ENCODE measurements at places on chromosomes 16 and 17.

- DNase-seq, result peak; percentile 95
These were observed 64.1 kb upstream of the SREBF1 start for GRCh38 chr17:17900615-17901520.

DNA sequence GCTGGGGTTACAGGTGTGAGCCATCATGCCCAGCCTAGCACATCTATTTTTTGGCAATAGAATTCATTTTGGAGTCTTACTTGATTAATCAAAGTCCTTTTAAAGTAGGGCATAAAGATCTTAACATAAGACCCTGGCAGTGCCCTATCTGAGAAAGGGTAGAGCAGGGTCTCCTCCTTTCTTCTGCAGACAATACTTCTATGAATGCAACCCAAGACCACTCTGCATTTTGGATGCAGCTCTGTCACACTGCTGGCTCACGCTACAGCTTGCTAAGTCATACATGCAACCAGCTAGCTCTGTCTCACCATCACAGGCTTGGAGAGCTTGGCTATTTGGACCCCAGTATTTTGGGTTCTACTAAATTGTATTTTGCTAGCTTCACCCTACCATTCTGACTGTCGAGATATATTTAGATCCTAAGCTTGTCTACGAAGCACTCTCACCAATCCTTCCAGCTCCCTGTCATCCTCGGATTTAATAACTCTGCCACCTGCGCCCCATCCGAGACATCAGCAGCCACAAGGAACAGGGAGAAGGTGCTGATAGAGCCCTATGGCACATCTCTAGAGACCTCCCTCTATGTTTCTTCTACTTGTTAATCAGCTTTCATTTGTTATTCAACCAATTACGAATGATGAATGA, 45.1 kb downstream of the RBFOX3 start:
- no peak for DNase-seq

DNA sequence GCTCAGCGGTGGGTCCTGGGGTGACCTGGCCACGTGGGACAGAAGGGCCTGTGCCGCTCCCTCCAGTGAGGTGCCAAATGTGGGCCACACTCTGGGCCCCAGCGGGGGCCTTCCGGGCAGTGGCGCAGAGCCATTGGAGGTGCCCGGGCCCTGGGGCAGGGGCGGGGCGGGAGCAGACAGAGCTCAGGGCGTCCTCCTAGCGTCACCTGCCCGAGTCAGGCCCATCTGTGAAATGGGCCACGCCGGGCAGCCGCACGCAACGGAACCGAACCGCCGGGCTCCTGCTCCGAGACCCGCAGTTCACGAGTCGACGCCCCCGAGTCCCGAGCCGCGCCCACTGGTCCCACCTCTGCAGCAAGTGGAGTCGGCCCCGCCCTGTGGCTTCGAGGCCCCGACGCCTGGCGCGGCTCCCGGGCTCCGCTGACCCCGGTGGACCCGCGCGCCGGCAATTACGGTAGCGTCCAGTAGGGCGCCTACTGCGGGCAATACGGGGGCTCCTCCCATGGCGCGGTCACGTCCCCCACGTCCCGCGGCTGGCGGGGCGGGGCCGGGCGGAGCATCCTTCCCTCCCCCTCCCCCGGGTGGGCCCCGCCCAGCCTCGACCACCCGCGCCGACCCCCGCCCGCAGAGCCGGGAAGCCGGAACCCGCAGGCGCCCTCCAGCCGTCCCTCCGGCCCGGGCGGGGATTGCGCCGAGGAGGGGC, 1.9 kb downstream of the SLC16A3 start:
- peak; percentile 90 for DNase-seq

DNA sequence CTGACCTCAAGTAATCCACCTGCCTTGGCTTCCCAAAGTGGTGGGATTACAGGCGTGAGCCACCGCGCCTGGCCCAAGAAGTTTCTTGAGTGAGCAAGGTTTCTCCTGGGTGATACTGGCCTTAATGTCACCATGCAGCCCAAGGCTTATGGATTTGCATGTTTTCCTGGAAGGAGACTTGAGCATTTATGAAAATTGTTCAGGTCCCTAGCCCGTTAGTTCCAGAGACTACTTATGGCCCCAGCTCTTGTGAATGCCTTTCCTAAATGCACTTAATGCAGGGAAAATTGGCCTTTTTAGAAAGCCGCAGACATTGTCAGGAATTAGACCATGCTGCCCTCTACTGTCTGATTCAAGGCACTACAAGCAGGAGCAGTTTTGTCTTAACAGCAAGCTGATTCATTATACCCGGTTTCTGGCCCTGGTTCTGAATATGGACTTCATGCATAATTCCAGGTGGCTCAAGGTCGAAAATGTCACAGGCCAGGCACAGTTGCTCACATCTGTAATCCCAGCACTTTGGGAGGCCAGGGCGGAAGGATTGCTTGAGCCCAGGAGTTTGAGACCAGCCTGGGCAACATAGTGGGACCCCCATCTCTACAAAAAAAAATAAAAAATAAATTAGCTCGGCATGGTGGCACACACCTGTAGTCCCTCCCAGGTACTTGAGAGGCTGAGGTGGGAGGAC, 91.3 kb downstream of the SNX29 start:
- peak; percentile 89 for DNase-seq

DNA sequence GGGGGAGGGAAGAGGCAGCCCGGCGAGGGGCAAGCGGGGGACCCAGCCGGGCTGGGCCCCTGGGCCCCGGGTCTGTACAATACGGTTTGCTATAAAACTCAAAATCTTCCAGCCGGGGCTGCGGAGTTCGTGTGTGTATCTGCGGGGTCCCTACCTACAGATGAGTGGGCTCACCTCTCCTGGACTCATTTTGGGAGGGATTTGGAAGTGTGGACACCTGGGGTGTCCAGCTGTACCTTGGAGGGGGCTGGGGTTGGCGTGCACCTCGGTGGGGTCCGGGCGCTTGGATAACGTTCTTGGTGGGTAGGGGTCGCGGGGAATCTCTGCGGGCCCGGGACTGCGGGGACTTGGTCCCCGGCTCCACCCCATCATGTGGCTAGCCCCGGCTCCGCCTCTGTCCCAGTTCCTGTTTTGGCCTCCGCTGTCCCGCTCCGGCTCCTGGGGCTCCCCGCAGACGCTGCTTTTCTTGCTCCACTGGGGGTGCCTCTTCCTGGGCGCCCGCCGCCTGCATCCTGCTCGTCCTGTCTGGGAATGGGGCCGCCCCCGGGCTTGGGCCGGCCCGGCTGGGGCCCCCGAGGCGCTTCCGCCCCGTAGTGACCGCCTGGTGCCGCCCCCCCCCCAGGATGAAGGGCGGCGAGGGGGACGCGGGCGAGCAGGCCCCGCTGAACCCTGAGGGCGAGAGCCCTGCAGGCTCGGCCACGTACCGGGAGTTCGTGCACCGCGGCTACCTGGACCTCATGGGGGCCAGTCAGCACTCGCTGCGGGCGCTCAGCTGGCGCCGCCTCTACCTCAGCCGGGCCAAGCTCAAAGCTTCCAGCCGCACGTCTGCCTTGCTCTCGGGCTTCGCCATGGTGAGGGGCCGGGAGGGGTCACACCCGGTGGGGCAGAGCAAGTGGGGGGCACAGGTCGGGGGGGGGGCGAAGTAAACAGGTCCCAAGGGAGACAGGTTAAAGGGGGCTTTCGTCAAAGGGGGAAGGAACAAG, at the start of gene ORAI3:
TSS of gene ORAI3 (plus strand) at position 402 of the 983 bp plus-strand sequence. CDS start at position 624, 222 bp downstream.
- peak; percentile 53 for DNase-seq

- no peak for DNase-seq
These were observed 1.3 kb upstream of the CCL15 start for GRCh38 chr17:36002631-36003030.

DNA sequence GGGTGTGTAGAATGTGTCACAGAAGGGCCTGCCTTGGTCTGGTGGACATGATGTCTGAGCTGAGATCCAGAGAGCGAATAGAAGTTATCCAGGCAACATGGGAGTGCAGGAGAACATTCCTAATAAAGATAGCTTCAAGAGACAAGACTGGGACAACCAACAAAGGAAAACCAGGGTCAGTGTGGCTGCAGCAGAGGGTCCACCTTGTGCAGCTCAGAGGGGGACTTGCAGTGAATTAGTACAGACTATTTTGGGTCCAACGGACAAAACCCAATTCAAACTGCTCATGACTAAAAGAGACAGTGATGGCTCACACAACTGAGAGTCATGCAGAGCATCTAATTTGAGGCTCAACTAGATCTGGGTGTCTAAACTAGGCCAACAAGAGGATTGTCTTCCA, 192.1 kb downstream of the CBLN1 start:
- no peak for DNase-seq

GRCh38 chr17:80922580-80923160, 69.0 kb upstream of the CHMP6 start:
- no peak for DNase-seq

- peak; percentile 32 for DNase-seq
These were observed 9.1 kb downstream of the FOXK2 start for GRCh38 chr17:82528484-82529265.

GRCh38 chr17:36105781-36106492, 2.3 kb downstream of the CCL4 start:
- no peak for DNase-seq

- DNase-seq, result no peak
These were observed 7.5 kb upstream of the ABCC3 start for GRCh38 chr17:50627036-50627781.

- no peak for DNase-seq
These were observed 46.3 kb downstream of the RMI2 start for GRCh38 chr16:11391576-11391975.

DNA sequence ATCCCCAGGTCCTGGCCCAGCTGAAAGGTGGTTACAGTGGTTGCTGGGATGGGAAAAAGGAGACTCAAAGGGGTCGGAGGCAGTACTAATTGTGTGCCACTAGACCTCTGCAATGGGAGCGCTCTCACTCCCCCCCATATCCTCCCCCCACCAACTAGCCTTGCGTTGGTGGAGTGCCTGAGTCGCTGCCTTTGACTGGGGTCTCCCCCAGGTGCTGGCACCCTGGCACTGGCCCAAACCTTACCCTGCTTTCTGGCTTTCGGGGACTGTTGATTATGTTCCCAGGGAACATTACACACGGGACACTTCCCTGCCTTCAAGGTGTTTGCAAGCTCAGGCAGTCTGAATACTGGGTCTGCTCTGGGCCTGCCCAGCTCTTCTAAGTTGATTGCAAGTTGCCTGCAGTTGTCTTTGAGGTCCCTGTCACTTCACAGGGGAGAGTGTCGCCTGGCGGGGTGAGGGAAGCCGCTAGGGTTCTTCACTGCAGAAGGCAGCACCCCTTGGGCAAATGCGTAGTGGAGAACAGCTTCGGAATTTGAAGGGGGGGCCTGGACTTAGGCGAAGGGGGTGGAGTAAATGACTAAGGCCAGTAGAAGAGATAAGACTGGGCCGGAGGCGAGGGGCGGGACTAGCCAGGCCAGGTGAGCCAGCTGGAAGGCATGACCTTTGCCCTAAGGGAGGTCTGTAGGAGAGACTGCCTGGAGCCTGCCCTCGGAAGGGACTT, 98.0 kb downstream of the RAB11FIP4 start:
- no peak for DNase-seq

DNA sequence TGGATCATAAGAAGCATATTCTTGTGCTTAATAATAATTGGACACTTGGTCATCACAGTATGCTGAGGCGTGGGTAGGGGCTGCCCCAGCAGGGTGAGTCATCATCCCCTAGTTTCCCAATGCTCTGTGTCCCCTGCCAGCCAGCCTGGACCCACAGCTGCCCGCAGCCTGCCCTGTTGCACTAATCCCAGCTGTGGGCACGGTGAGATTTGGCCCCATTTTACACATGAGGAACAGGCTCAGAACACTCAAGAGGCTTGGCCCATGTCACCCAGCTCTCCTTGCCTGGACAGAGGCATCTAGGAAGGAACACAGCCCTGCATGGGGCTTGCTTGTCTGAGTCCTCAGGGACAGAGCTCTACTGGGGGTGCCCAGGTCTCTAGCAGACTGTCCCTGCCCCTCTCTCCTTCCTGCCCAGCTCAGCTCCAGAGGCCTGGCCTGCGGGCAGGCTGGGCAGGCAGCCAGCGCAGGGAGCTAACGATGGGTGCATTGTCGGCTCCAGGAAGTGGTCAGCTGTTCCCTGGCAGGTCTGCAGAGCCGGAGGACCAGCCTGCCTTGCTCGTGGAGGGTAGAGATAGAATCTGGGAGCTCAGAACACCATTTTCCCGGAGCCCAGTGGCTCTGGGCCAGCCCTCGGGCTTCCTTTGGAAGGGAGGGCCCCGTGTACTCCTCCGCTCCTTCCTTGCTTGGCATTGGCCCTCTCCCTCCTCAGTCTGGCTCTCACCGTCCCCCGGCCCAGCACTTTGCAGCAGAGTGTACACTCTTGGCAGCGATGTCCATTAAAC, 189.4 kb downstream of the RAB11FIP4 start:
- DNase-seq, result peak; percentile 86

GRCh38 chr17:4540687-4541327, 14.4 kb downstream of the MYBBP1A start:
- DNase-seq, result no peak

DNA sequence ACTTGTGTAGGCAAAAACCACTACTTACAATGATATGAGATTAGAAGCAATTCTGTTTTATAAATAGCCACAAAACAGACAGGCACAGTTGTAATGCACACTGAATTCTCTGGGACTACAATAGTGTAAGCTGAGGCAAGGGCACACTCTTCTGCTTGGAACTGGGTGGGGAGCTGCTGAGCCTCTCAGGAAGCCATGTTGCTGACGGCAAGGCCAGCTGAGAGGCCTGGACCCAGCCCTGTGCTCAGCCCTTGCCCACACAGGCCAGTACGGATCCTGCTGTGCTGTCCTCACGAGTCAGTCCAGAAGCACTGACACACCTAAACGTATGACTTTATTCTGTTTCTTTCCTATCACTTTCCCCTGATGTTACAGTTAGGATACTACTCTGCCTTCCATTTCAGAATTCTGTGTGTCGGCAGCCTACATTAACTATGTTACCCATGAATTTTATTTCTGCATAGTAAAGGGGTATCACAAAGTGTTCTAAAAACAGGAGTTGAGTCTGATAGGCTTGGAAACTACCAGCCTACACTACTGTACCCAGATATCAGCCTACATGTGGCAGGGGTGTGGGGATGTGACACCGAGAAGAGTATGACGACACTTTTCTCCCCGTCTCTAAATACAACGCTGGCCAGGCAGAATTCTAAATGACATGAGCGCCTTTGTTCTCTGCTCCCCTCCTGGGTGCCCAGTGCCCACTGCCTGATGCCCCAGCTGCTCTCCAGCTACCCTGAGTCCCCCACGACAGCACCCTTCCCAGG, 41.1 kb upstream of the FAAP100 start:
- no peak for DNase-seq

DNA sequence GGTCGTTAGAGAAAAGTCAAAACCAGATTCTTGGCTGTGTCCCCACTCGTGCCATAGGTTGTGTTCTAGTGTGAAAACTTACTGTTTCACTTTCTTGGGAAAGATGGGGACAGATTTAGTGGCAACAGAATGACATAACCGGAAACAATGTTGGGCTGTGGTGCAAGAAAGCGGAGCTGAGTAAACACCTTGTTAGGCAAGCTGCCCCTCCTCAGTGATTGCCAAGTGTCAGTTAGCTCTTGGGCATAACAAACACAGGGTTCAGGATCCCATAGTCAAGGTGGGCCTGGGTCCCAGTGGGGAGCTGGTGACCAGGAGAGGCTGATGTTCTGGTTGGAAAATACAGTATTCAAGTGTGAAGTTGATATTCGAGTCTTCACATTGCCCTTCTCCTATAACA, 15.4 kb downstream of the UBN1 start:
- DNase-seq, result no peak

- peak; percentile 82 for DNase-seq
These were observed 78.8 kb downstream of the WIPI1 start for GRCh38 chr17:68378268-68379176.
